ENCODE measurements at places on chromosomes 3 and 15.

- DNase-seq: no peak
These were observed 47.4 kb upstream of the ZBTB20 start for GRCh38 chr3:115194476-115194875.

- no peak for DNase-seq
These were observed 26.0 kb downstream of the MASP1 start for GRCh38 chr3:187265461-187265955.

- no peak for DNase-seq
These were observed 48.6 kb upstream of the TEX264 start for GRCh38 chr3:51622413-51622812.

DNA sequence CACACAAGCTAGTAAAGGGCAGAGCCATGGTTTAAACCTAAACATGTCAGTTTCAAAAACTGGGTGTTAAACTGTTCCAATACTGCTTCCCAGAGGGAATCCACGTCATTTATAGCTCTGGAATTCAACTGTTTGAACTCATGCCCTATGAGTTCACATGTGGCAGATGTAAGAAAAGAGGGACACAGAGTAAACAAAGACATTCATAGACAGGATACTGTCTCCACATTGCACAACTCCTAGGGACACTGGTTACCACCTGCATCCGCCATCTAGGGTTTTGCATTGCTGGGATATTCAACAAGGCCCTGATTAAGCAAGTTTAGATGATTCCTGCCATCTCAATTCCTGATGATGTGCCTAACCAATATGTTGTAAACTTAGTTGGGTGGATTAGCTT is 134.1 kb upstream of the COL8A1 start:
- DNase-seq: no peak

GRCh38 chr3:65557899-65558564 is 480.7 kb downstream of the MAGI1 start:
- DNase-seq: no peak

Measured in CD4-positive, alpha-beta T cell treated with Interleukin-12 subunit alpha and Interleukin-12 subunit beta, for 1 hour (primary cell).